ENCODE measurements at places on chromosomes 5 and 9. TPM values are rescaled to one million over a fixed set of nuclear protein-coding genes. Genes with fewer than 3 reads are reported as not detected.

The ZNG1A gene
- 16.2 TPM for polyA plus RNA-seq

The IL17B gene
- polyA plus RNA-seq: not detected

The IGFBPL1 gene
- polyA plus RNA-seq: 218 TPM

The MEGF10 gene
- 7.4 TPM for polyA plus RNA-seq

The SLC6A18 gene
- polyA plus RNA-seq: not detected

The ARSK gene
- 3.5 TPM for polyA plus RNA-seq

The TSSK1B gene
- not detected for polyA plus RNA-seq

The SYK gene
- polyA plus RNA-seq: 32.8 TPM

The C7 gene
- 3.6 TPM for polyA plus RNA-seq

The FGF18 gene
- 0.58 TPM for polyA plus RNA-seq

The NRARP gene
- polyA plus RNA-seq: 3.9 TPM

The STOML2 gene
- 214 TPM for polyA plus RNA-seq

The KYAT1 gene
- 37.4 TPM for polyA plus RNA-seq

The RANBP3L gene
- polyA plus RNA-seq: 2.5 TPM

The SECISBP2 gene
- 39.1 TPM for polyA plus RNA-seq

The PMPCA gene
- polyA plus RNA-seq: 59.4 TPM

The EQTN gene
- not detected for polyA plus RNA-seq

Data from brain (organoid and tissue), 16 donors.